ENCODE measurements at places on chromosomes 3 and 15. TPM values are rescaled to one million over a fixed set of nuclear protein-coding genes. Genes with fewer than 3 reads are reported as not detected.
A peak's percentile ranks its signal among the peaks of the same experiment; 100 is the strongest.

GRCh38 chr15:22944651-22945050, 35.5 kb downstream of the CYFIP1 start:
- no peak for DNase-seq

DNA sequence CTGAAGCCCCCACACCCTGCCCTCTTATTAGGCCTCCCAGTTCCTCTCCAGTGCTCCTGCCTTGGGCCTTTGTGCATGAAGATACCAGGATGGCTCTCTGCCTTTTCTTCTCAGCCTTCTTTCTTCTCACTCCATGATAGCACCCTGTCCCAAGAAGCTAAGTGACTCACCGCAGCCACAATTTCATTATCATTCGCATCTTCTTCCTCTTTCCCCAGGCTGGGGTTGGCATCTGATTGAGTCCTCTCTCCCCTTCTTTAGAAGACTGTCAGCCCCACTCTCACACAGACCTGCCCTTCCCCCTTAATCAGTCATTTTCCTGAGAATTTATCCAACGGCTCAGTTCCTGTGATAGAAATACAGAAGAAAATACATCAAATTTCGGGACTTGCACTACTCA, 102.0 kb downstream of the STAC start:
- DNase-seq = no peak

GRCh38 chr3:42839616-42840015, 30.4 kb downstream of the ACKR2 start:
- peak; percentile 58 for DNase-seq

DNA sequence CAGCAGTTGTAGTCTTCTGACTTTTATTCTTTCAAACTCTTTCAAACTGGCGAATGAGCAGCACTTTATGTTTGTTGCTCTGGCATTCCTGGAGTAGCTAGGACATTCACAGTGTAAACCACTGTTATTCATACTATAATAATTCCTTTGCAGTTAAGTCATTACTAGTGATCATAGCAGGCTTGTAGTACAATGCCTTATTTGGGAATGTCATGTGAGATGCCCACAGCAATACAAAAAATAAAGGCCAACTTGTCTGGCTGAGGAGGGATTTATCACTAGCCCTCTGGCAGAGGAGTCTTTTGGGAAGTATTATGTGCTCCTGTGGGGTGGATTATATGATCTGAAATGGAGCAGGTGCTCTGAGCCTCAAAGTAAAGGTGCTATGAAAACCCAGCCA, 197.2 kb downstream of the VGLL3 start:
- DNase-seq = peak; percentile 65

- peak; percentile 64 for DNase-seq
These were observed 20.9 kb downstream of the CD276 start for GRCh38 chr15:73704869-73705645.

IGSF11 gene
- total RNA-seq = 0.11 TPM

RASGRP1 gene
- 1.6 TPM for total RNA-seq

HIGD2B gene
- not detected for total RNA-seq

Measured in Daoy (cell line).